ENCODE measurements at places on chromosomes 1 and 21.

GRCh38 chr1:7116001-7116400 is 330.7 kb downstream of the CAMTA1 start:
- DNase-seq = no peak

GRCh38 chr1:119662034-119662437 is 14.0 kb upstream of the ZNF697 start:
- no peak for DNase-seq

DNA sequence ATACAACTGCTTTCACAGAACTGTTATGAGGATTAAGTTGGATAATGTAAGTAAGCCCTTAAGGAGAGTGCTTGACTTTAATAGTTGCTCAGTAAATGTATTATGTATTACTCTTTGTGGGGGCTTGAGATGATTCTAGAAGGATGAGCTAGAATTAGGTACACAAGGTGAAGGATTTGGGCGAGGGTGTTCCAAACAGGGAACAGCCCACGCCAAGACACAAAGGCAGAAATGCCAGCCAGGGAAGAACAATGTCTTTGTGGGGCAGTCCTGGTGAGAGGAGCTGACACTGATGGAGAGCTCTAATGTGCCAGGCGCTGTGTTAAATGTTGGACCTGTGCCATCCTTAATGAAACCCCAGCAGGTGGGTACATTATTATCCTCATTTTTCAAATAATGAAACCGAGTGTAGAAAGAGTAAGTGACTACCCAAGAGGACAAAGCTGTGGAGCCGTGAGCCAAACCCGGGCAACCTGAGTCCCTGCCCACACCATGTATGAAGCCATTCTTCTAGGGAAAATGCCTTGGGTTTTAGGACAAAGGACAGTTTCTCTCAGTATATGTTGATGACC is 362.4 kb downstream of the HHAT start:
- no peak for DNase-seq

DNA sequence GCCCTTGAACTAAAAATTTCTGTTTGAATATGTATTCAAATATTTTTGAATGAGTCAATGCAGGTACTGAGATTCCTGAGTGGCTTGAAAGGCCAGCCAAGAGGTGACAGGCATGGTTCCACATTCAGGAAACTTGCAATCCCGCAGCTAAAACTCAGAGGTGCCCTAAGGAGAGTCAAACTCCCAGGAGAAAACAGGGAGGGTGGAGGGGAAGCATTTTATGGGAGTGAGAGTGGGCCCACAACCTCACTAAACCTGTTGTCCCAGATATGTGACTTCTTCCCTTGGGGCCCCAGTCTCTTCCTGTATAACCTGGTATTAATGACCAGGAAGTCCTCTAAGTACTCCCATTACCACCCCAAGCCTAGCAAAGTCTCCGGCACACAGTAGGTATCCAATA is 189.6 kb downstream of the PLPP3 start:
- no peak for DNase-seq

- DNase-seq = no peak
These were observed 240.4 kb downstream of the NFIA start for GRCh38 chr1:61322769-61323168.

- no peak for DNase-seq
These were observed 89.9 kb upstream of the SLC2A1 start for GRCh38 chr1:43048601-43049011.

- DNase-seq = no peak
These were observed 39.7 kb upstream of the TMEM125 start for GRCh38 chr1:43229826-43230780.

DNA sequence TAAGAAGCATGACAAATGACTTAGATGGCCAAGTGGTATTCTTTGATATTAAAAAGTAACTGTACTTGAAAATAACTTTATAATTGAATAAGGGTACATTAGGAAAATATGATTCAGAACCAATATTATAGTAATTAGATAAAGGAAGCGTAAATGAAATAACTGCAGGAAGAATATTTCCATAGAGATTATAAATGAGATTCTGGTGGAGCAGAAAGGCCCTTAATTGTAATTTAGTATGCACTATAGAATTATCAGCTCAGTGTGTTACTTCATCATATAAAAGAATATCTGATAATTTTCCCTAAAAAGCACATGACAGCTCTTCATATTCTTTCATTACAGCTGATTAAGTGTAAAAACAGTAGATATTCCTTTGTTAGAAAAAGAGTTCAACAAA is 171.7 kb downstream of the PIGK start:
- DNase-seq = no peak

- no peak for DNase-seq
These were observed 28.3 kb downstream of the CDCP2 start for GRCh38 chr1:54124472-54124871.

- DNase-seq = no peak
These were observed 351.6 kb upstream of the PLXNA2 start for GRCh38 chr1:208595745-208596144.

GRCh38 chr1:166953491-166953890 is 21.8 kb downstream of the ILDR2 start:
- no peak for DNase-seq

GRCh38 chr21:41630917-41631316 is 123.0 kb upstream of the TMPRSS2 start:
- no peak for DNase-seq

- DNase-seq = no peak
These were observed 34.7 kb downstream of the S100A10 start for GRCh38 chr1:151958959-151959358.

- DNase-seq = peak; percentile 15
These were observed at the start of gene TRABD2B for GRCh38 chr1:47997289-47998200. TRABD2B (minus strand) TSS chr1:47997385.

DNA sequence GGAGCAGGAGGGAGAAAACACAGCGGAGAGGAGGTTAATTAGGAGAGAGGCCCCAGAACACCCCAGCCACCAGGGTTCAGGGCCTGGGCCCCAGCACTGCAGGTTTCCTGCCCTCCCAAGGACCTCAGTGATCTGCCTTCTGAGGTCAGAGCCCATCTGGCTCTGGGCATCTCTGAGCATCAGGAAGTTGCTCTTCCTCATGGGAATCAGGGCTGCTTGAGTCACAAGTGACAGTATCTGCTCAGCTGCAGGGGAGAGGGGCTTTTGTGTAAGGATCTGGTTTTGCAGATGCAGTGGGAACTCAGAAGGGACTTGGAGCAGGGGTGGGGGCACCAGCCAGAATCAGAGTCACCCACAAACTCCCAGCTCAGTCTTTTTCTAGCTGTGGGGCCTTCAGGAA is 472.1 kb downstream of the PTPRU start:
- no peak for DNase-seq

DNA sequence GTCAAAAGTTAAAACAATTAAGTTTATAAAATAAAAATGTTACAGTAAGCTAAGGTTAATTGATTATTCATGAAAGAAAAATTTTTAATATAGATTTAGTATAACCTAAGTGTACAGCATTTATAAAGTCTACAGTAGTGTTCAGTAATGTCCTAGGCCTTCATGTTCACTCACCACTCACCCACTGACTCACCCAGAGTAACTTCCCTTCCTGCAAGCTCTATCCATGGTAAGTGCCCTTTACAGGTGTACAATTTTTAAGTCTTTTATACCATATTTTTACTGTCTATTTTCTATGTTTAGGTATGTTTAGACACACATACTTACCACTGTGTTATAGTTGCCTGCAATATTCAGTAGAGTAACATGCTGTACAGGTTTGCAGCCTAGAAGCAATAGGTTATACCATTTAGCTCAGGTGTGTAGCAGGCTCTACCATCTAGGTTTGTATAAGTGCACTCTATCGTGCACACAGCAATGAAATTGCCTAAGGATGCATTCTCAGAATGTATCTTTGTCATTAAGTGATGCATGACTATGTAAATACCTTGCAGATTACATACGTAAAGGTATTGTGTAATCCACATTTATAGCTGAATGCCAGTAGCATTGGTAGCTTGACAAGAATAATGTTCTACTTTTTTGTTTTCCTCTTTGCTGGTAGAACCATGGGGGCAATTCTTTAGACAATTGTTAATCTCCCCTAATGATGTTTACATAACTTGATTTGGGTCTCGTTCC is 35.7 kb upstream of the GPR88 start:
- no peak for DNase-seq

DNA sequence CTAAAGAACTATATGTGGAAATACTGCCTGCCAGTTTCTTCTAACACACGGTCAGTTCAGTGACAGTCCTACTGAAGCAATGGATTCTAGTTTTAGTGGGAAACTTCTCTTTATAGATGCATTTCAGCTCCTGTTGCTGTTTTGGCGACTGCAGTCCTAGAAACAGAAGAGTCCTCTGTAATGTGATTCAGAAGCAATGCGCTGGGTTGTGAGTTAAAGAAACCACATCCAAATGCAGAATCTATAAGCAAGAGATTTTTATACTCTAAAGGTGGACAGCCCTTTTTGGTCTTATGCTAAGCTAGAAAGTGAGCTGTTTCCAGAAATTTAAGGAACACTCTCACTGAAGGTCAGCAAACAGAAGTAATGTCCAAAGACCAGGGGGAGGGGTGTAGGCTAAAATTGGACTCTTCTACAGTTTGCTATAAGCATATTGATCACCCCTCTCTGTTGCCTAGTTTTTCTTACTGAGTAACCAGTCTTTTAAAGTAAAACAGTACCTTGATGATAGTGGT is 30.8 kb downstream of the DUSP10 start:
- no peak for DNase-seq

DNA sequence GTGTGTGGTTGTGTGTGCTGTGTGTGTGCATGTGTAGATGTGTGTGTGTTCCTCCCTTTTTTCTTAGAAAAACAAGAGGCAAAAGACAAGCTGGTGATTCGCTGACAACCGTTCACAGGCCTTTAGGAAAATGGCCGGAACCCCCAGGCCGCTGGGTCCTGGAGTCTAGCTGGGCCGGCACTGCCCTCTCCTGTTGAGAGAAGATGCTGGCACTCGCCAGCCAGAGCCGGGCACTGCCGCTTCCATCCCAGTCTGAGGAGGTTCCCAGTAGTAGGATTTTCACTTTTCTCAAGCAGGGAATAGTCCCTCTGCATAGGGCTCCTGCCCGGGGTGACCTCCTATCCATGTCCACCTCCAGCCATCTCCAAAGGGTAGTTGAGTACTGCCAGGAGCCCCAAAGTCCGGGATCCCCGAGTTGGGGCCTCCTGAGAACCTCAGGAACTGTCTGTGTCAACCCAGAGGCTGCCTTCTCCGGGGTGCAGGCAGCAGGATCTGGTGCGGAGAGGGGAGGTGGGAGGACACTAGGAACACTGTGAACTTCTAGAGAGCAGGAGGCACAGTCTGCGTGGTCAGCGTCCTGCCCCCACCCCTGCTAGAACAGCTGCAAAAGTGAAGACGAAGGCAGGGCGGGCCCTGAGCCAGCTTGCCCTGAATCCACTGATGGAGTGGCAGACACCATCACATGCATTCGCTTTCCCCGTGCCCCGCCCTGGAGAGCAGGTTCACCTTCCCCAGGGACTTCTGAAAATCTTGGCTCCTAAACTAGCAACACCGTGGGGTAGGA is 44.1 kb upstream of the ARHGEF16 start:
- peak; percentile 10 for DNase-seq

DNA sequence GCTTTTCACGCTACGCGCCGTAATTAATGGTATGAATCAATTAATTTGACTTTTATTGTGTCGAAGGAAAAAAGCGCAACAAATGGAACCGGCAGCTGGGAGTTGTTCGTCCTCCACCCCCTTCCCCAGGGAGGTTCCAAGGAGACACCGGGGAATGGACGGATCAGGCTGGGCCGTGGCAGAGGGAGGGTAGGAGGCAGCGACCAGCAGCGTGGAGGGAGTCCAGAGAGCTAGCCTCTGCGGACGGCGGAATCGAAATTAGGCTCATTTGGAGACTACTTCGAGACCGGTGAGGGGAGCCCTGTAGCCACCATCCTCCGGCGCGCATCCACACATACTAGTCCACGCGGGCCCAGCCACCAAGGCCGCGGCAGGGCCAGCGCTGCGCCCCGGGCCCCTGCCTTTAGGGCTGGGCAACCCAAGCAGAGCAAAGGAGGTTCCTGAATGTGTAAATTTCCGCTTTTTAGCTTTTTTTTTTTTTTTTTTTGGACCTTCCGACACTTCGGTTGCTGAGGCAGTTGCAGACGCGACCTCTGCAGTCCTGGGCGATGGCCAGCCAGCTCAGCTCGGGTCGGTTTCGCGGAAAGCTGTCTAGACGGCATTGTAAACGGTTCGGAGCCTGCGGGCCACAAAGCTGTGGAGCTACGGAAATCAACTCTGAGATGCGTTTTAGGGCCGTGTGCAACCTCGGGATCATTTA is 2.2 kb upstream of the FOXD3 start:
- DNase-seq = no peak

GRCh38 chr1:197284325-197284724 is 16.3 kb downstream of the CRB1 start:
- no peak for DNase-seq

DNA sequence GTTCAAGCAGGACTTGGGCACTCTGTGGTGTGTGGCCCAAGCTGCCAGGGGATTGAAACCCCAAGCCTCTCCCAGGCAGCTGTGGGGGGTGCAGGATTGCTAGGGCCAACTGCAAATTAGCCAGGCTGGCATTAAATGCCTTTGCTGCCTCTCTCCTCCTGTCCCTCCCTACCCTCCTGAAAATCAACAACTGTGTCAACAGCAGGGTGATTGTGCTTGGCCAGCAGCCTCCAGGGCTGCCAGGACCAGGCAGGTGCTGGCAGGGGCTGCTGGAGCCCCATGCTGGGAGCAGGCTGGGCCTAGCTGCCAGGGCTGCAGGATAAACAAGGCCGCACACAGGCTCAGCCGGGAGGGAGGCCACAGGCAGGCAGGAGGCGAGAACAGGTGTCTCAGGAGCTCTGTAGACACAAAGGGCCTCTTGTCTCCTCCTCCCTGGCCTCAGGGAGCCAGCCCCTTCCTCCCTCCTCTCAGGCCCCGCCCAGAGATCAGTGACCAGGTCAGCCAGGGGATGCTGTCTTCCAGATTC is 11.4 kb downstream of the SOX13 start:
- peak; percentile 96 for DNase-seq

DNA sequence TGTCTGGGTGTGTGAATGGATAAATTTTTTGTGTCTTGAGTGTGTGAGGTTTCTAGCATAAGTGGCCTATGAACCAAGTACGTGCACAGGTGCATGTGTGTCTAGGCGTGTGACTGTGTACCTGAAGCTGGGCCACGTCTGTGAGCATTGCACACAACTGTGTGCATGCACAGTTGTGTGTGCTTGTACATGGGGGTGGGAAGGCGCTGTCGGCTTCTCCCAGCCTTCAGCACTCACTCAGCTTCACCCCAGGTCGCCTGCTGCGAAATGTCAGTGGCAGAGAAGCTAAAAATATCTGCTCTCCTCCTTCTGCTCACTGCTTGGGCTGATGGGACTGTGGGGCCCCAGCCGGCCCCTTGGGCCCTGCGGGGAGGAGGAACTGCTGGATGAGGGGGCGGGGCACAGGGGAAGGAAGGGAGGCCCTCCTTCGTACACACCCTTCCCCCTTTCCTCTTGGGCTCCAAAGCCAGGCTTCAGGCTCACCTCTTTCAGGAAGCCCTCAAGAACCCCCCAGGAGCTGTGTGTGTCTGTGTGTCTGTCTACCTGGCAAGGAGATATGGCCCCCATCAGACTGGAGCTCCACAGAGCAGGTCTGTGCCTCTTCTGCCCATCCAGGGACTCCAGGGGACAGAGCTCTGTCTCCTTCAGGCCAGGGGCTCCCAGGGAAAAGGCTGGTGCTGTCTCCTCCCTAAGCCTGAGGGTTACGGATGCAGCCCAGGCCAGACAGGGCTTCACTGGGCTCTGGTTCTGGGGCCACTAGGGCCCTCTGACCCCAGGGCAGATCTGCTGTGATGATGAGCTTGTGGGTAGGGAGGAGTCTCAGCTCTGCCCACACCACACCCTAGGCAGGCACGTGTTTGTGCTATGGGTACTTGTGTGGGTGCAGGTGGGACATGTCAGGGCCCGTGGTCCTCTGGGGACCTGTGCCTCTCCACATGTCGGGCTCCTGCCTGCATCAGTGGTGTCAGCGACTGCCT is 35.6 kb upstream of the WASF2 start:
- peak; percentile 60 for DNase-seq

All from NCI-H187 (cell line).